Effector memory CD4-positive, alpha-beta T cell (primary cell): ENCODE measurements at places on chromosomes 16 and 17.

- no peak for DNase-seq
Observed at GRCh38 chr16:10261077-10261476, 78.8 kb upstream of the GRIN2A start.

DNA sequence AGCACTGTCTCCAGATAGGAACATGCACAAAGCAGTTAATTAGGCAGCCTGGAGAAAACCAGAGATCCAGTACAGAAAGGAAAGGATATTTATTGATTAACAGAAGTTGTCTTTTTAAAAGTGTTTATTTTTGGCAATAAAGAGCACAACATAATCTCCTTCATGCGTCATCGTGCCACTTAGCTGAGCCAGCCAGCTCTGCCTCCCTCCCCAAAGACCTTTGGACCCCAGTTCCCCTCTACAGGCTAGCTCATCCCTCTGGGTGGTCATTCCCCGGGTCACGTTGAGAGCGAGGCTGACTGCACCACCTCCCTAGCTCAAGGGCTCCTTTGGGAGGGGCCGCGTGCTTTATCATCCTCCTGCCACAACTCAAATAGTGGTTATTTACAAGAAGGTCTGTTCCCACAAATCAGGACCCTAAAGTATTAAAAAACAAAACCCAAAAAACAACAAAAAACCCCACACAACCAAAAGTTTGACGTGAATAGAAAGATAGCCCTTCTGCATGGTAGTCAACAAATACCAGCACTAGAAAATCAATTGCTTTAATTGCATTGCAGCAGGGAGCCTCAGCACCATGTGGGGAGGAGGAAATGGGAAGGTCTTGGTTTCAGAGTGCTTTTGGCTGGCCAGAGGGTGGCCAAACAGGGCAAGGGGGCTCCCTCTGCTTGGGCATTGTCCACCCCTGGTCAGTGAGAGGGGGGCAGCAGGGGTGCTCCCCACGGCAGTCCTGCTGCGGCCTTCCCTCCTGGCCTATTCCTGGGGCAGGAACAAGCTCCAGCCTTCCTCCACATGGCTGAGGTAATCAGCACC lies 9.6 kb downstream of the POLR2C start:
- DNase-seq, result no peak

- DNase-seq, result no peak
Observed at GRCh38 chr16:49653173-49653570, 202.7 kb downstream of the ZNF423 start.

DNA sequence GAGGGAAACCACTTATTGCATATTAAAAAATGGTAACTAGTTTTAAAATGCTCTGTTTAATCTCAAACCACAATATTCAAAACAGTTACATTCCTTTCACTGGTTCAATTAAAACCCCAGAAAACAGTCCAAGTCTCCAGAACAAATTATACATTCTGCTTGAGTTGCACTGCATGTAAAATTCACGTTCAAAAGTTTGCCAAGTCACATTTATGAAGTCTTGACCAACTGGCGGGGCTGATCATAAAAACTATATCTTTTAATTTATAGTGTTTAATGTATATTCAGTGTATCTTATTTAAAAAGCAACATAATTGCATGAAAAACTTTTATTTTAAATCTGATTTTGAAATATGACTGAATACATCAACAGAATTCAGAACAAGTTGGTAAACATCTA lies 25.0 kb downstream of the CPPED1 start:
- no peak for DNase-seq
